ENCODE measurements at places on chromosomes 3 and 15. TPM values are rescaled to one million over a fixed set of nuclear protein-coding genes. Genes with fewer than 3 reads are reported as not detected.

DNA sequence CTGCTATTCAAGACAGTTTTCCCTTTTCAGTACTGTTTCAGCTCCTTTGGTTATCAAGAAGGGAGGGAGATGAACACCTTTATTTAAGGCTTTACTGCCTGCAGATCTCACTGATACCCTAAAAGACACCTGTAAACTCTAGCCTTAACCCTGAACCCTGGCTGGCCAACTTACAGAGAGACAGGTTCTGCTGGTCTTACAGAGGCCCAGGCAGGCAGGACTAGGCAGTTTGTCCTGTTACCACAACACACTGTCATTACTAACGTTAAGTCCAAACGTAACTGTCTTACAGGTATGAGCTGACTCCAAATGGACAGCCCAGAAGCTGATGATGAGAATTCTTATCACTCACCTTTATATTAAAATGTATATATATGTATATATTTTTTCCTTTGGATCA, 42.1 kb downstream of the ESYT3 start:
- no peak for DNase-seq

DNA sequence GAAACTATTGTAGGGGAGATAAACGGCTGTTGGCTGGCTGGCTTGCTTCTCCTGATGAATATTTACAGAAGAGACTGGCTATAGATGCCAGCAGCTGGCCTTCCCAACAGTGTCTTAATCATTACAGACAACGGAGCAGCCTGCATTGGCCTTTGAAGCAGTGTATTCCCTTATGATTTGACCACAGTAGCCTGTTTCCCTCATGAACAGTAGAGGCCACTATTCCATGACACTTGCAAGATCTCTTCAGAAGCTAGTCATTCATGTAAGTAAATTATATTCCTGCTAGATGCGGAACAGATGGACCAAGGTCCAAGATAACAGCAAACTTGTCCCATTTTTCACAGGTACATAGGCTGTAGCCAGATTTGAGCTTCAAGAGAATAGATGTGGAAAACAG, 47.3 kb downstream of the TMCO5A start:
- DNase-seq, result no peak

GRCh38 chr15:93195109-93195508, 106.1 kb upstream of the RGMA start:
- no peak for DNase-seq

DNA sequence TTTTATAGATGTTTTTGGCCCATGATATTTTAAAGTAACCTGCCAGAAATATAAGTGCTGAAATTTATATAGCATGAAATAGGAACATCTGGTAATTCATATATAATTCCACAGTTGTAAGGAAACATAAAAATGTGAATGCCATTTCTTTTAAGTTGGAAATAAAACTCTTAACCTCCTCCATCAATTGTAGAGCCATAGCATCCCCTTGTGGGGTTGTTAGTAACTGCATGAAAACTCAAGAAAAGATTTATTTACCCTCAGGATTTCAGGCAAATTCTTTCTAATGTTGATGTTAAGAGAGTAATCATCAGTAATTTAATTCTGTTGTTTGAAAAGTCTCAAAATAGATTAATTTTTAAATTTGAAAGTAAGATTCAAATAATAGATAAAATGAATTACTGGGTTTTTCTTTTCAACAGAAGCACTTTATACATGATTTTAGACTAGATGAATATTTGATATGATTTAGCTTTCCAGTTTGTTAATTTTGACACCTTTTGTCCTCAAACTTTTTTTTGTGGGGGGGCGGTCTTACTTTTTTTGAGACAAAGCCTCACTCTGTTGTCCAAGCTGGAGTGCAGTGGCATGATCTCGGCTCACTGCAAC, 74.7 kb downstream of the RASA2 start:
- no peak for DNase-seq

The BNC1 gene
- total RNA-seq, result not detected

- DNase-seq, result no peak
Observed at GRCh38 chr3:167811031-167811430, 75.5 kb downstream of the SERPINI1 start.

The CLSTN2 gene
- total RNA-seq, result not detected

GRCh38 chr3:161737171-161737570, 240.6 kb downstream of the OTOL1 start:
- DNase-seq, result no peak

The AADACL2 gene
- total RNA-seq, result not detected

- DNase-seq, result no peak
Observed at GRCh38 chr3:71649757-71650156, 66.2 kb upstream of the FOXP1 start.

GRCh38 chr3:9749296-9749644, 482 bp upstream of the OGG1 start:
- DNase-seq, result no peak

The ZNF621 gene
- 21.4 TPM for total RNA-seq

GRCh38 chr3:149575961-149576564, 81.8 kb downstream of the WWTR1 start:
- no peak for DNase-seq

- DNase-seq, result no peak
Observed at GRCh38 chr3:23826382-23827064, 20.8 kb downstream of the UBE2E1 start.

The MYZAP gene
- not detected for total RNA-seq

GRCh38 chr3:154384479-154384878, 45.5 kb downstream of the GPR149 start:
- DNase-seq, result no peak

- no peak for DNase-seq
Observed at GRCh38 chr3:153783106-153783505, 338.1 kb upstream of the ARHGEF26 start.

GRCh38 chr15:31473385-31474058, 146.9 kb downstream of the KLF13 start:
- DNase-seq, result no peak

The IL20RB gene
- 1.3 TPM for total RNA-seq

- DNase-seq, result no peak
Observed at GRCh38 chr3:179179979-179180759, 32.0 kb downstream of the PIK3CA start.

GRCh38 chr15:99731336-99732123, 1.7 kb downstream of the LYSMD4 start:
- no peak for DNase-seq

GRCh38 chr3:99895131-99895696, 77.6 kb downstream of the CMSS1 start:
- DNase-seq, result no peak

The C3orf49 gene
- total RNA-seq, result not detected

- no peak for DNase-seq
Observed at GRCh38 chr15:100230784-100231183, 111.0 kb downstream of the ADAMTS17 start.

DNA sequence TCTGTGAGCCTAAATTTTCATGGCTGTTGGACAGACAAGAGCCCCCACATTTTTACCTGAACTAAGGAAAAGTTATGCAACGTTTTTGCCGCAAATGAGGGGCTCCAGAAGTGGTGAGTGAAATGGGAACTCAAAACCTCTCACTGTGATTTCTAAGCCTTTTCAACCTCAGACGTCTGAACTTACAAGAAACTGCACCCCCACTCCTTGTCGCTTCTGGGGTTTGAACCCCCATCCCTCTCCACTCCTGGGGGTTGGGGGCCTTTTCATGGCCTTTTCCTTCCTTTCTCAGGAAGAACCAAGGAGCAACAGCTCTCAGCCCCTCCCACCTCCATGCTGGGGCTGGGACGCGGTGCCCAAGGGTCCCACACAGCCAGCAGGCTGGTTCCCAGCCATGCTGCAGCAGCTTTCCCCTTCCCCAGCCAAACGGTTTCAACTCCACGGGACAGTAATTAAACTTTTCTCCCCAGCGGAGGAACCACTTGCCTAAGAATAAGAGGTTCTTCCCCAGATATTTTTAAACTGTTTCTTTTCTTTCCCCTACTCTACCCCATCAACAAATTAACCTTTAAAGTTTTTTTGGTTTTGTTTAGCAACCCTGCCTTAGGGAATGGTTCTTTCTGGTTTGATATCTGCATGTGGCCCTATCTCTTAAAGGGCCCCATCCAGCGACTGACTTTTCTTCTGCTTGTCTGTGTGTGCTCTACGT, 387.6 kb upstream of the CBLB start:
- no peak for DNase-seq
